ENCODE measurements at places on chromosomes 12 and 14.
A peak's percentile ranks its signal among the peaks of the same experiment; 100 is the strongest.

GRCh38 chr12:64883264-64884163 lies 59.1 kb downstream of the TBC1D30 start:
- DNase-seq: no peak

GRCh38 chr14:72686832-72687231 lies 207.1 kb downstream of the DPF3 start:
- no peak for DNase-seq

GRCh38 chr12:40099423-40099853 lies 6.4 kb downstream of the SLC2A13 start:
- DNase-seq: no peak

DNA sequence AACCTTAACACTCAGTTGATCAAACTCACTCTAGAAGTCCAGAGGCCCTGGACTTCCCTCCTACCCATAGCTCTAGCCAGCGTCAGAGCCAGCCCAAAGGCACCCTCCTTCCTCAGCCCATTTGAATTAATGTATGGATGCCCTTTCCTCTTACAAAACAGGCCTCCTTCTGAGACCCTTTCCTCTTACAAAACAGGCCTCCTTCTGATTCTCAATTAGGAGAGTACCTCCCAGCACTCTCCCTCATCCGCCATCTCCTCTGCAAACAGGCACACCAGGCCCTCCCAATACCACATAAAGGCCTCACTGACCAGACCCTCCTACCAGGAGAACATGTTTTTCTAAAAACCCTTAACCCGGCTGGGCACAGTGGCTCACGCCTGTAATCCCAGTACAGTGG lies 65.7 kb downstream of the MOK start:
- DNase-seq: no peak

- no peak for DNase-seq
These were observed 153.6 kb downstream of the ATP23 start for GRCh38 chr12:58095002-58095401.

DNA sequence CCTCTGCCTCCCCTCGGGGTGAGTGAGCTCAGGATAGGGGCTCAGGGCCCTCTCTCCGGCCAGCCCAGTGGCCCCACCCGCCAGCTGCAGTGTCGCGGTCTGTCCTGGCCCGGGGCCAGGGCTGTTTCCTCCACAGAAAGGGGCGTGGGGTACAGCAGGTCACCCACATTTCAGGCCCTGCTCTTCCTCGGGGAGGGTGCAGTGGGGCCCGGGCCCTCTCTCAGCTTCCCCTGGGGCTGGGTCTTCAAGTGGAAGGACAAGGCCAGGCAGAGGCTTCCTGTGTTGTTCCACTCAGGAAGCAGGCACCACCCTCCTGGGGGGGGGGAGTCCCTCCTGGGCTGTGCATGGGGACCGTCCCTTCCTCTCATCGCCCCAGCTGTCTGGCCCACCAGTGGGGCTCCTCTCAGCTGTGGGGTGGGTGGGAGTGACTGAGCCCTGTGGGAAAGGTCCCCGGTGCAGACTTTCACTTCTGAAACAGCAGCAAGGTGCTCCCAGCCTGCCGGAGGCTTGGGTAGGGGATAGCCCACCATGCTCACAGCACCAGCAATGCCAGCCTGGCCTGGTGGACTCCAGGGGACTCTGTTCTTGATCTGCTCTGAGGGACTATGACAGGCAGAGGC lies 3.7 kb downstream of the GPR132 start:
- no peak for DNase-seq

DNA sequence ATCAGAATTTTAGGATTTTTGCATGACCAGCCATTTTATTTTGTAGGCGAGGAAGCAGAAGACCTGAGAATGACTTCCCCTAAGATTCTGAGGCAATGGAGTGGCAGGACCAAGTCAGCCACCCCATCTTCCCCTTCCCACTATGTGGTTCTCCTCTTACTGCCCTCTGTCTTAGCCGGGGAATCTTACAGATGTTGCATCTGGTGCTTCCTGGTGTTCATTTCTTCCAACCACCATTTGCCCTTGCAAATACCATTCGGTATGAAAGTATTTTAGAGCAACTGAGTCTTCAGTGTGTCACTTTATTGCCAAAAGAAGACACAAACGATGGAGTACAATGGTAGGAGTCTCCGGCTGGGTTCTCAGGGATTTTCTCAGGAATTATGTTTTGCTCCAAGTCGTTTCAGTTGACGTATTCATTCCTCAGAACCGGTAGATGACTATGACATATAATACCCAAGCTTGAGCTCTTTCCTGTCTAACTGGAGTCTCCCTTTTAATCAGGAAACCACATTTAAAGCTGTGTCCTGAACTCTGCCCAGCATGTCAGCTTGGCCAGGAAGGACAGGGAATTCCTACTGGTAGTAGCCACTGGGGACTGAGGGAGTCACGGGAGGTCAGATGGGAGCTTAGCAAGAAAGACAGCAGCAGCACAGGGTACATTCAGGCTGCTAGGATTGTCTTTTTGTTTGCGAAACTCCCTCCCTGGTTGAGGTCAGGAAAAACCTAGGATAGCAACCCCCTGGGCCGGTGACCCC lies 87.0 kb downstream of the SAMD4A start:
- DNase-seq: peak; percentile 78

DNA sequence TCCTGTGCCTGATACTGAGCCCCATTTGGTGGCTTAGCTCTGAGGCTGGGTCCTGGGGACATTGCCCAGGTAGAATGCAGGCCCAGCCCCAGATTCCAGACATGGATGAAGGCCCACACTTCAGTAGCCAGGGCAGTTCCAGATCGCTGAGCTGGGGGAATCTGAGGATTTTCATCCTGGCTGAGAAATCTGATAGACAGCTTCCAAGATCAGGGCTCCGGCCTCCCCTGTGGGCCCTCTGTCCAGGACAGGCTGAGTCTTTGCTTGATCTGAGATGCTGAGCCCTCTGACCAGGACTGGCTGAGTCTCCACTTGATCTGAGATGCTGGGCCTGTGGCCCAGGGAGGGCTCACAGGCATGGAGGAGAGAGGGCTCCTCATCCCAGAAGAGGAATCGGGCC lies 3.3 kb upstream of the RASAL1 start:
- DNase-seq: no peak

- no peak for DNase-seq
These were observed 518.6 kb downstream of the VRK1 start for GRCh38 chr14:97315790-97316189.

- DNase-seq: no peak
These were observed 25.2 kb downstream of the G2E3 start for GRCh38 chr14:30584058-30584630.

DNA sequence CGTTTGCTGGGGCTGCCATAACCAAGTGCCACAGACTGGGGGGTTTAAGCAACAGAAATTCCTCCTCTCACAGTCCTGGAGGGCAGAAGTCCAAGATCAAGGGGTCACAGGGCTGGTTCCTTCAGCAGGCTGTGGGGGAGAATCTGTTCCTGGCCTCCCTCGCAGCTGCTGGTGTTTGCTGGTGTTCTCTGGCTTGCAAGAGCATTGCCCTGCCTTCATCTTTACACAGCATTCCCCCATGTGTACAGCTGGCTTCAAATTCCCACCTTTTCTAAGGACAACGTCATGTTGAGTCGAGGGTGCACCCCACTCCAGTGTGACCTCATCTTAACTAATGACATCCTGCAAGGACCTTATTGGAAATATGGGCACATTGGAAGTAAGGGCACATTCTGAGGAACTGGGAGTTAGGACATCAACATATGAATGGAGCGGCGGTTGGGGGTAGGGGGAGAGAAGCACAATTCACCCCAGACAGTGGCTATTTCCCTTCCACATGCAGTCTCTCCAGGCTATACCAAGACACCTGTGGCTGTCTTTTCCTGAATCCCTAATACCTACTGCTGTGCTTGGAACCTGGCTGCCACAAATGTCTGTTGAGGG lies 123.6 kb downstream of the FOXN3 start:
- DNase-seq: no peak

DNA sequence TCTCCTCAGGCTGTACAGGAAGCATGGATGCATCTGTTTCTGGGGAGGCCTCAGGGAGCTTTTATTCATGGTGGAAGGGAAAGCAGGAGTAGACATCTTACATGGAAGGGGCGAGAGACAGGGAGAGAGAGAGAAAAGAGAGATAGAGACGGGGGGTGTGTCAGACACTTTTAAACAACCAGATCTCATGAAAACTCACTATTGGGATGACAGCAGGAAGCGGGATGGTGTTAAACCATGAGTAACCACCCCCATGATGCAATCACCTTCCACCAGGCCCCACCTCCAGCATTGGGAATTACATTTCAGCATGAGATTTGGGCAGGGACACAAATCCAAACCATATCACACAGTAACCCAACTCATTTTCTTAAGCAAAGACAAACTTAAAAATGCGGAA lies 110.0 kb upstream of the EEA1 start:
- DNase-seq: peak; percentile 4

DNA sequence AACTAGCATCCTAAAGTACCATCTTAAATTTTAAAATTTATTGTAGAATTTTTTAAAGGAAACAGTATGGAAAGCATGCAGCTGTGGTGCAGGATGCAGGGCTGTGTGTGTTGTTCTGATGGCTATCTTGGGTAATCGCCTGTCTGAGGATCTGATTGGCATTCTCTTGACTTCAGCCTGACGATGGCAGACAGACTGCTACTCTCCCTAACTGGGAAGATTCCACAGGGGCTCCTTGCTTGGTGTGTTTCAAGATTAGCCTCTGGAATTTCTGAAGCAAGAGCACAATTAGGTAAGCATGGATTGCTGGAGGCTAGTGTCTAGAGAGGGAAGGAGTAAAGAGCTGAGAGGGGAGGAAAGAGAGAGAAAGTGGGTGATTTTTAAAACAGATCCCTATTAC lies 696.8 kb upstream of the LRFN5 start:
- DNase-seq: no peak

GRCh38 chr14:93957333-93957710 lies 19.0 kb downstream of the ASB2 start:
- DNase-seq: no peak

DNA sequence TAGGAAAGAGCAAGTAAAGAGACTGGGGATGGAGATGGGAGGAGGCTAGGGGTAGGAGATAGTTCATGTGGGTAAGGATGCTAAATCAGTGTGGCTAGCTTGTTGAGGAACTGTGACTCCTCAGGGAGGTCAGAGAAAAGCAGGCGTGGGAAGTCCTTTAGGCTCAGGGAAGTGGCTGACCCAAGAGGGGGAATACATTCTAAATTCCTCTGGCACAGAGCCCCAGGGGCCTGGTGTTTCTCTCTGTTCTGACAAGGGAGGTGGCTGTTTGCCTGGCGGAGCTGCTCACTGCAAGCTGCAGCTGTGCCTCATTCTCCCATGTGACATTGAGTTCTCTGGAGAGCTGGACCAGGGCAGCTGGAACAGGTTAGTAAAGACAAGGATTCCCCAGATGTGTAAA lies 152.2 kb upstream of the SLC38A2 start:
- DNase-seq: peak; percentile 72

Data from fibroblast of skin of back (primary cell).